ENCODE measurements at places on chromosomes 6 and 20. TPM values are rescaled to one million over a fixed set of nuclear protein-coding genes. Genes with fewer than 3 reads are reported as not detected.

The TP53TG5 gene
- total RNA-seq = 0.07 TPM

The TEAD3 gene
- 1.5 TPM for total RNA-seq

The SCUBE3 gene
- total RNA-seq = not detected

The HAO1 gene
- not detected for total RNA-seq

The FILIP1 gene
- not detected for total RNA-seq

The MYL9 gene
- 0.26 TPM for total RNA-seq

The TDP2 gene
- 47.4 TPM for total RNA-seq

The ESF1 gene
- total RNA-seq = 30.3 TPM

The RIMS1 gene
- not detected for total RNA-seq

The KHDC1 gene
- total RNA-seq = 6.4 TPM

The TINAG gene
- total RNA-seq = not detected

The TMEM244 gene
- not detected for total RNA-seq

The TOP1 gene
- 123 TPM for total RNA-seq

The RIPOR3 gene
- total RNA-seq = not detected

The LY6G6D gene
- total RNA-seq = not detected

Measured in activated T-helper 1 cell treated with anti-CD3 and anti-CD28 coated beads, Interleukin-12 subunit alpha, Interleukin-12 subunit beta, Interleukin-2, Interleukin-4 antibody, amounts not matched to agents 30 ng/mL and 10 ng/mL and 1 ng/mL, durations not matched to agents 14 hours and 24 hours and 36 hours (primary cell).